Pons (tissue), 1 donor: ENCODE measurements at places on chromosomes 2 and 18.

DNA sequence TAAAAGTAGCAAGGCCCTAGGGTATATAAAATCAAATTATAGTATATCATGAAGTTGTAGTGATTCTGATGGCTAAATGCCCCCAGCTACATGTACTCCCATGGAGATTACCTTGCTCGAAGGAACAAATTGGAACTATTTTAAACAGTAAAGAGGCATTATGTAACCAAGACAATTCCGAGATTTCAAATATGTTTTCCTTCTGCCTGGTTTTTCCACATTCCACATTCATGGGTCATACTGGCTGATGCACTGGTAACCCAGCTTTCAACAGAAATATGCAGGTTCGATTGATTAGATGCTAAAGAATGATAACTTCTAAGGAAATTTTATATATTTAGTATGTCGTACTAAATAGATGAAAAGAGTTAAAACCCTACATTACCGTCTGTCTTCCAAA lies 62.3 kb upstream of the MGAT4A start:
- DNase-seq, result no peak

- no peak for DNase-seq
These were observed 28.2 kb downstream of the SFXN5 start for GRCh38 chr2:73043276-73043675.

- no peak for DNase-seq
These were observed 53.6 kb upstream of the DDX18 start for GRCh38 chr2:117760916-117761315.

DNA sequence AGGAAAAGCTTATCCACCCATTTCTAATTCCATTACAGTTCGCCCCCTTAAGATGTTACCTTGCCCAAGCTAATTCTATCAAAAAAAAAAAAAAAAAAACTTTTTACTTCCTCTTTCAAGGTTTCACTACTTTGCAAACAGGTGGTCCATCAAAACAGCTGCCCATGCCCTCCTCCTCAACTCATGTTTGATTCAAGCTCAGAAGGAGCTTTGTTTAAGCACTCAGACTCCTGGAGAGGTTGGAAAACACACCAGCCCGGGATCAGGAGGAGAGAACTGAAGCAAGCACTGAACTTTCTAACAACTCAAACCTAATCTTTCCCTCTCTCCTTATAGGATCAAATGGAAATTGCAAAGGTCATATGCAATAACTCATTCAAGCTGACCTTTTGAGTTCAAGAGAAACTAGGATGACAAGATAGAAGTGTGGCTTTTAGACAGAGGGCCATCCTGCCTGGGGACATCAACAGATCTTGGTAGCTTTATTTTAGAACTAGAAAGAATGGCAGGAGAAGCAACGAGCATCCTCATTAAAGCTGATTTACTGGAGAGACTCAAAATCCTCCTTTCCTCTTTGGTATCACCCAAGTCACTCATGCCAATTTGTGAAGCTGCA lies 28.3 kb upstream of the FZD7 start:
- no peak for DNase-seq

DNA sequence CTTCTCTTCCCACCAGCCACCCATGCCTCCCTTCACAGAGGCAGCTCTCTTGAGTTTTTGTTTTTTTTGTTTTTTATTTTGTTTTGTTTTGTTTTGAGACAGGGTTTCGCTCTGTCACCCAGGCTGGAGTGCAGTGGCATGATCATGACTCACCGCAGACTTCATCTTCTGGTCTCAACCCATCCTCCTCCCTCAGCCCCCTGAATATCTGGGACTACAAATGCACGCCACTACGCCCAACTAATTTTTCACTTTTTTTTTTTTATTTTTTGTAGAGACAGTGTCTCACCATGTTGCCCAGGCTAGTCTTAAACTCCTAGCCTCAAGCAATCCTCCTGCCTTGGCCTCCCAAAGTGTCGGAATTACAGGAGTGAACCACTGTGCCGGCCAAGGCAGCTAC lies 161.4 kb downstream of the TRABD2A start:
- DNase-seq, result no peak

DNA sequence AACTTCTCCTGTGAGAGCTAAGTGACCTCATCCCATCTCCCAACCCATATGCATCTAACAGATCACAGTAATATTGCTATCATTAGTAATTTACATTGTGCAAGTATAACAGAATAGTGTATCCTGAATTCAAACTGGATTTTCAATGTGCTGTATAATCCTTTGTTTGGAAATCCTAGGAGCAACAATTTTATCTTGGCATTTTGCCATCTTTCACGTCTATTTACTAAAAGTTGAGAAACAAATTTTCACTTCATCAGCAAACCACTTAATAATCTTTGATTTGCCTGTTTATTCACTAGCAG lies 3.8 kb downstream of the HNRNPLL start:
- no peak for DNase-seq

- no peak for DNase-seq
These were observed 113.1 kb downstream of the GATA6 start for GRCh38 chr18:22282311-22283115.

- DNase-seq, result no peak
These were observed 133.1 kb downstream of the TXNL1 start for GRCh38 chr18:56505293-56505692.
